Activated naive CD4-positive, alpha-beta T cell treated with anti-CD3 and anti-CD28 coated beads for 36 hours (primary cell): ENCODE measurements at places on chromosomes 2 and 18.
A peak's percentile ranks its signal among the peaks of the same experiment; 100 is the strongest.

GRCh38 chr2:6913415-6914157, 3.6 kb upstream of the RNF144A start:
- H3K4me3 ChIP-seq: peak overlapping the region; percentile 87
- DNase-seq: peak; percentile 83
- H3K27me3 ChIP-seq: no peaks in the 10 kb centered on the region
- H3K4me1 ChIP-seq: peaks cover 74% of the 10 kb centered on the region
- H3K36me3 ChIP-seq: peaks cover 31% of the 10 kb centered on the region
- peak overlapping the region; percentile 100 for H3K27ac ChIP-seq

GRCh38 chr2:197191940-197192322, 118.6 kb downstream of the ANKRD44 start:
- peaks cover 78% of the 10 kb centered on the region for H3K4me1 ChIP-seq
- H3K36me3 ChIP-seq: no peaks in the 10 kb centered on the region
- peak overlapping the region; percentile 85 for H3K27ac ChIP-seq

GRCh38 chr18:48477348-48477747, 61.5 kb upstream of the CTIF start:
- no peak overlapping the region for H3K4me3 ChIP-seq
- peaks cover 27% of the 10 kb centered on the region for H3K27me3 ChIP-seq
- H3K36me3 ChIP-seq: no peaks in the 10 kb centered on the region
- no peaks in the 10 kb centered on the region for H3K4me1 ChIP-seq

GRCh38 chr2:105882341-105882740, 137.6 kb downstream of the NCK2 start:
- no peak overlapping the region for H3K4me3 ChIP-seq
- H3K27ac ChIP-seq: peak overlapping the region; percentile 30
- DNase-seq: no peak
- H3K36me3 ChIP-seq: peaks cover 64% of the 10 kb centered on the region

GRCh38 chr2:206693399-206694137, 24.6 kb downstream of the DYTN start:
- H3K36me3 ChIP-seq: no peaks in the 10 kb centered on the region
- no peak overlapping the region for H3K4me3 ChIP-seq
- peaks cover 3% of the 10 kb centered on the region for H3K4me1 ChIP-seq

GRCh38 chr2:158619496-158619895, 162.7 kb downstream of the PKP4 start:
- peaks cover 14% of the 10 kb centered on the region for H3K36me3 ChIP-seq
- DNase-seq: no peak
- H3K4me3 ChIP-seq: no peak overlapping the region
- H3K27ac ChIP-seq: no peak overlapping the region
- H3K4me1 ChIP-seq: no peaks in the 10 kb centered on the region
- H3K27me3 ChIP-seq: no peaks in the 10 kb centered on the region

DNA sequence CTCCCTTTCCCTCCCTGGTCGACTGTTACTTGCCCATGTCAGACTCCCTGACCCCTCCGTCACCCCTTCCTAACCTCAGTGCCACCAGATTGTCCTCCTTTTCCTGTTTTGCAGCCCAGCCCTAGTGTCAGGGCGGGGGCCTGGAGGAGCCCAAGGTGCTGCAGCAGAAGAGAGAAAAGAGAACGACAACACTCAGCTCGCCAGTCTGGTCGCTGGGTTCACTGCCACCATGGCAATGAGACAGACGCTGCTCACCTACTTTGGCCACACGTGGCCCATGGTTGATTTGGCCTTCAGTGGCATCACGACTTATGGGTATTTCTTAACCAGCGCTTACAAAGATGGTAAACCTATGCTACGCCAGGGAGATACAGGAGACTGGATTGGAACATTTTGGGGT, 108.4 kb upstream of the RMDN2 start:
- H3K27me3 ChIP-seq: no peaks in the 10 kb centered on the region
- H3K27ac ChIP-seq: no peak overlapping the region
- H3K36me3 ChIP-seq: no peaks in the 10 kb centered on the region
- no peak overlapping the region for H3K4me3 ChIP-seq

DNA sequence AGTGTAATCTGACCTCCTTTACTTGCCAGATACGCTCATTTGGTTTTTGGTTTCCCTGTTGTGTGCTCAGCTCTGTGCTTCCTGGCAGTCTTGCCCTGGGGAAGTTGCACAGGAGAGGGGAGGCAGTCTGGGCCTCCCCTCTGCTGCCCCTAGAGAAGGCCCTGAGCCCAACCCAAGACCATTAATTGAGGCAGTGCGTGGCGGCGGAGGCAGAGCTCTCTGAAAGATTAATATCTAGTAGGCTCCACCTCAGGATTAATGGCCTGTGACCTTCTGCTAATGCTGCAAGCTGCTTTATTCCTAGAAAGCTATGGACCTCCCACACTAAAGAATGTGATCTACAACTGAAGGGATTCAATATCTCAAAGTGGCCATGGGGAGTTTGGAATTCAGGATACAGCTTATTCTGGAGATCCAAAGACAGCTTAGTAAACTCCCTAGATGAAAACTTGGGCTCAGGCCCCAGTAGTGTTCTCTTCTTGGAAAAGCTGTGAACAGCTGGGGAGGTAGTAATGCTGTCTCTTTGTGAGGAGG, 41.4 kb upstream of the MAPRE2 start:
- no peak for DNase-seq
- no peak overlapping the region for H3K27ac ChIP-seq
- no peaks in the 10 kb centered on the region for H3K36me3 ChIP-seq
- H3K4me1 ChIP-seq: no peaks in the 10 kb centered on the region
- H3K4me3 ChIP-seq: no peak overlapping the region

GRCh38 chr18:45657357-45658335, 42.4 kb downstream of the SLC14A2 start:
- H3K36me3 ChIP-seq: no peaks in the 10 kb centered on the region
- no peak overlapping the region for H3K27ac ChIP-seq
- DNase-seq: peak; percentile 51
- no peak overlapping the region for H3K4me3 ChIP-seq

DNA sequence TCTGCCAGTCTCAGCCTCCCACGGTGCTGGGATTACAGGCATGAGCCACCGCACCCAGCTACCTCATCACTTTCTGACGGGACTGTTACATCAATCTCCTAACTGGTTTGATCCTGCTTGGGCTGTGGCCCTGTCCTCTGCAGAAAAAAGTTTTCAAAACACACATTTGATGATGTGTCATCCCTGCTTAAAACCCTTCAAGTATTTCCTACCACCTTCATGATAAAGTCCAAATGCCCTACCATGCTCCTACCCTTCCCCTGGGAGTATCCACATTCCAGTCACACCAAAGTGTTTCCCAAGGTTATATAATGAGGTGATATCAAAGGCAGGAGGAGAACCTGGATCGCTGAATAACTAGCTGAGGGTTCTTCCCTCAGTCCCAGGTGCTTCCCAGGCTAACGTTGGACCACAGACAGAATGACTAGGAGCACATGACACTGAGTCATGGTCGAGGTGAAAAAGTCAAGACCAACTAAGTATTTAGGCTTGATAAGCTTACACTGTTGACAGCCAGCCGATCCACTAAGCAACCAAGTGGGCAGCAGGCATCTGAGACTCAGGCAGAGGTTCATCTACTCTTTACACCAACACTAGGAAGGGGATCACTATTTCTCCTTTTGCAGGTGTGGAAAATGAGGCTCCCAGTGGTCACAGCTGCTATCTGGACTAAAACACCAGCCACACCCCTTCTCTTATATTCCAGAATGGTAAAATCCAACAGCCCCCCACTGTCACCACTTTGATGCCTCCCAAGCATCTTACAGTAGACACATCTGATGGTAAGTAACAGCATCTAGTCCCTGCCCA, 31.8 kb downstream of the CYRIA start:
- H3K27me3 ChIP-seq: peaks cover 21% of the 10 kb centered on the region
- peaks cover 22% of the 10 kb centered on the region for H3K4me1 ChIP-seq
- H3K4me3 ChIP-seq: no peak overlapping the region
- no peak overlapping the region for H3K27ac ChIP-seq
- peaks cover 3% of the 10 kb centered on the region for H3K36me3 ChIP-seq

- H3K27ac ChIP-seq: no peak overlapping the region
- H3K36me3 ChIP-seq: peaks cover under 1% of the 10 kb centered on the region
- DNase-seq: no peak
- no peaks in the 10 kb centered on the region for H3K27me3 ChIP-seq
These were observed 178.5 kb downstream of the DIS3L2 start for GRCh38 chr2:232139786-232140562.

GRCh38 chr2:16568998-16569784, 96.4 kb downstream of the CYRIA start:
- peaks cover 4% of the 10 kb centered on the region for H3K36me3 ChIP-seq
- H3K27ac ChIP-seq: no peak overlapping the region
- H3K4me1 ChIP-seq: no peaks in the 10 kb centered on the region
- H3K27me3 ChIP-seq: peaks cover 11% of the 10 kb centered on the region
- DNase-seq: no peak
- no peak overlapping the region for H3K4me3 ChIP-seq

DNA sequence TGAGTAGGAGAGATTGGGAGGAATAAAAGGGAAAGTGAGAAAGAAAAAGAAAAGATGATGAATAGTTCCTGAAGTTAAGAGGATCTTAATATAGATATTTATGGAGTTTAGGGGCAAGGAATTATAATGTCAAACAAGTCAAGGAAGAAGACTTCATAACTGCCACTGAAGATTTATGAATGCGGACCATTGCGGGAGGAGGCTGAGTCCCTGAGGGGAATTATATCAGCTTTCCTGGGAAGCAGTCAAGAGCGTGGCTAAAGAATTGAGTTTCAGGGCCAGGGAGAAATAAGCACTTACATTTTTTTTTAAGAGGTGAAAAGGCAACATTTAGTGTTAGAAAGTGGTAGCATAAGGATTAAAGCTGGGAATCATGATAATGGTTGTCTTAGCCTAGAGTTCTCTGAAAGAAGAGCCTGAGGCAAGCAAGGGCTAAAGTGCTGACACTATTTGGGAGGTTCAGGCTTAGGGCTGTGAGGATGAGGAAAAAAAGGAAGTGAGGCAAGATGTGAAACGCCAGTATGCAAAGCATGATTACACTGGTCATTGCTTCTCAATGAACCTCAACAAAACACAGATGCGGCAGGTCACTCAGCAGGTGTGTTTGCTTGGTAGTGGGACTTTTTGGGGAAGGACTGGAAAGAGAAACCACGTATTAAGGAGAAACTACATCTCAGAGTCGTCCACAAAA, 217.1 kb downstream of the SLC4A3 start:
- peaks cover 12% of the 10 kb centered on the region for H3K27me3 ChIP-seq
- H3K4me1 ChIP-seq: no peaks in the 10 kb centered on the region
- no peak for DNase-seq

DNA sequence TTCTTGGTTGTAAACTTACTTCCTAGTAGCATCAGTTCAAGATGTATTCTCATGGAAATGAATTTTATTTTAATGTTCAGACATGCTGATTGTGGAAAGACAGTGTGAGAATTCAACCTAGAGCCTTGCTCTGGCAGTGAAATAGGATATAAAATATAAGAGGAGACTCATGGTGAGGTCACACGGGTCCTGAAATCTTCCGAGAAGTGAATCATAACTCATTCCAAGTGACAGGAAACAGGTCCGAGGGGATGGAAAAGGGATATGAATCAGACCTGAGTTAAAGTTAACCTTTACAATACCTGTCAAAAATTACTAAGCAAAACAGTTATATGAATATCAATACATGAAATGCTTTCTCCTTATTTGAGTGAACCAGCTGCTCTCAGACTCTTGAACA, 185.2 kb upstream of the LRRTM1 start:
- no peak for DNase-seq
- H3K4me1 ChIP-seq: no peaks in the 10 kb centered on the region
- no peak overlapping the region for H3K27ac ChIP-seq
- H3K4me3 ChIP-seq: no peak overlapping the region
- H3K36me3 ChIP-seq: no peaks in the 10 kb centered on the region

DNA sequence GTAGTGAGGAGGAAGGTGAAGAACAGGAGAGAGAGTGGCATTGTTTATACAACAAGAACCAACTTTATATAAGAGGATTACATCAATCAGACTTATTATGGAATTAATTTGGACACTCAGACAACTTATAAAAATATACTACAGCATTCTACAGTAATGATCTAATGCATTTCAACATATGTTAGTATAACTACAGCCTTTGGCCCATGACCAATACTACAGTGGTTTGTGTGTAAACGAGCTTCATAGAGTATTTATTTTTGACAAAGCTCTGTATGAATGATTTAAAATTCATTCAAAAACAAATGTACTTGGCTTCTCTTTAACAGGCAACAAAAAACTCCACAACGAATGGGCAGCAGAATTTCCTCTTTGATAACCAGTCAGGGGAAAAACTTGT, 72.8 kb downstream of the ZNF521 start:
- no peak overlapping the region for H3K27ac ChIP-seq
- peaks cover 7% of the 10 kb centered on the region for H3K27me3 ChIP-seq
- no peak overlapping the region for H3K4me3 ChIP-seq
- H3K36me3 ChIP-seq: no peaks in the 10 kb centered on the region
- no peak for DNase-seq

GRCh38 chr2:28423856-28424605, 31.4 kb downstream of the FOSL2 start:
- H3K4me1 ChIP-seq: peaks cover 37% of the 10 kb centered on the region
- H3K4me3 ChIP-seq: peak overlapping the region; percentile 9
- DNase-seq: peak; percentile 65
- peak overlapping the region; percentile 82 for H3K27ac ChIP-seq
- H3K27me3 ChIP-seq: no peaks in the 10 kb centered on the region

GRCh38 chr18:21629089-21629832, 17.1 kb downstream of the SNRPD1 start:
- peaks cover 40% of the 10 kb centered on the region for H3K36me3 ChIP-seq
- no peak overlapping the region for H3K4me3 ChIP-seq
- H3K27me3 ChIP-seq: no peaks in the 10 kb centered on the region
- no peak for DNase-seq
- H3K4me1 ChIP-seq: peaks cover 11% of the 10 kb centered on the region

DNA sequence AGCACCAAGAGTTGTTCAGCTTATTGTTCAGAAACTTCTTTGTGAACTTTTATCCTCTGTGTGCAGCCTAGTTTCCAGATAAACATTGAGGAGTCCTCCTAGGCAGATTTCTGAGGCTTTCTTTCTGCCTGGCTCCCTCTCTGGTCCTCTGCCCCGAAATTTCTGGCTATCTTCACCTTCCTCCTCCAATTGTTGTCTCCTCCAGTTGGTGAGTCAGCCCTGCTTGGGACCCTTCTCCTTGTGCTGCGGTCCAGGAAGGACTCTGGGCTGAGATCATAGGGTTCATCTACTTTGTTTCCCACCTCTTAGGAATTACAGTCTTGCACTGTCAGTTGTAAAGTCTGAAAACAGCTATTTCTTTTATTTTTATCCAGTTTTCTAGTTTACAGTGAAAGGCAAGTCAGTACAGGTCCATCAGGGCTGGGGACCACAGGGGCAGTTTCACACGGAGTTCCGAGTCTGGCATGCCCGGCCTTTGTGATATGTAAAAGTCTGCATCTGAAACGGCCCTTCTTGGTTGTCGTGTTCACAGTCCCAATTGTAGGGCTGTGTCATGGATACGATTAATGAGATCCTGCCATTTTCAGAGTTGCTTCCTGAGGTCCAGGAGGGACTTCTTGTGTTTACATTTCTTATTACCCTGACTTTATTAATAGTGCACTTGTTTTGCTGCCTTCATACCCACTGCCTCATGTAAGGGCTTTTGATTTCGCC, 100.8 kb downstream of the SMC6 start:
- DNase-seq: no peak
- H3K27me3 ChIP-seq: no peaks in the 10 kb centered on the region
- H3K4me3 ChIP-seq: no peak overlapping the region
- no peaks in the 10 kb centered on the region for H3K4me1 ChIP-seq
- no peaks in the 10 kb centered on the region for H3K36me3 ChIP-seq
